ENCODE measurements at places on chromosomes 7 and 10. TPM values are rescaled to one million over a fixed set of nuclear protein-coding genes. Genes with fewer than 3 reads are reported as not detected.

DNA sequence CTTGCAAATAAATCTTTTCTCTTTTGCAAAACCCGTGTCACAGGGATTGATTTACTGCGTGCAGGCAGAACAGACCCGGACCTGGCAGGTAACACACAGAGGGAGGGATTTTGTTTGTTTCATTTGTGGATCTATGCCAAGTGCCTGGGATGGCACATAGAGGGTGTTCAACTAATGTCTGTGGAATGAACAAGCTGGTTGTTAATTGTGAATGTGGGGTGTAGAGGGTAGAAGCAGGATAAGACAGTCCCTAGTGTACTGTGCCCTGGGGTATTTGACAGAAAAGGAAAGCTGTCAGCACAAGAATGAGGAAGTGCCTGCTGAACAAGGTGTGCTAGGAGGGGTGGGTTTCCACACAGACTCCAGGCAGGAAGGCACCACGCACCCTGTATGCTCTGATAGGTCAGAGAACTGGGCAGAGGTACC lies 331.8 kb downstream of the CALN1 start:
- no peak for DNase-seq

- DNase-seq, result no peak
These were observed 2.6 kb upstream of the DNTT start for GRCh38 chr10:96301616-96302015.

DNA sequence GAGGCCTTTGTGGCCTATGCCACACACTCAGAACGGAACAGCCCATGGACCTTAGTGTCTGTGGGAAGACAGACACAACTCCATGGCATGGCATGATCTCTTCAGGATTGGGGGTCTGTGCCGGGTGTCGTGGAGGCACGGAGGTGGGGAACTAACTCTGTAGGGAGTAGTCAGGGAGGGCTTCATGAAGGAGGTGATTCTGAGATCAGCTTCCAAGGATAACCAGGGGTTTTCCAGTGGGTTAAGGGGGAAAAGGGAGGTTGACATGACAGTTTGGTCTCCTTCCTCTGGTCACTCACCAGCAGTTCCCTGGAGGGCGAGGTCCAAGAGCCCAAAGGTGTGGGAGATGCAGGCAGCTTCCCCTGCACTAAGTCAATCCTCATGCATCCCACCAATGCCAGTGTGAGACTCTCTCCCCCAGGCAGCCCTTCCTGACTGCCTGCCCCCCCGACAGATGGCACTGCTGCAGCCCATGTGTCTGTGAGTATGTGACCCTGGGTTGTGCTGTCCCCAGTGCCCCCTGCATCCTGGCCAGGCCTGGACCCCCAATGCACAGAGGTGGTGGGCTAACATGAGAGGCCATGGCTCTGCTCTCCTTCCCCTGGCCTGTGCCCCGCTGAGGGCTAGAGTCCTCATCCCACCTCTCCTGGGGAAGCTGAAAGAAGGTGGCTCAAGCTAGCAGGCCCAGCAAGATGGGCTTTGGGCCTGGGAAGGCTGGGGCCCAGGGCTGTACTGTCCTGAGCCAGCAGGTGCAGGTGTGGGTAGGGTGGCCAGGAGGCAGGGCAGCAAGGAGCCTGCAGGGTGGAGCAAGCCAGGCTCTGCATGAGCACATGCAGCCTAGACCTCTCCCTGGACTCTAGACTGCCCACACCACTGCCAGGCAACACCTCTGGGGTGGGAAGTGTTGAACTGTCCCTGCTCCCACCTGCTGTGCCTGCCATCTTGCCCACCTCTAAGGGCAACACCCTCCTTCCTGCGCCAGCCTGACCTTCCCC lies 39.7 kb downstream of the RASGEF1A start:
- no peak for DNase-seq

- no peak for DNase-seq
These were observed 288.2 kb downstream of the MAGI2 start for GRCh38 chr7:79165225-79165624.

GRCh38 chr7:92751902-92752901 lies 84.2 kb downstream of the CDK6 start:
- DNase-seq, result no peak

DNA sequence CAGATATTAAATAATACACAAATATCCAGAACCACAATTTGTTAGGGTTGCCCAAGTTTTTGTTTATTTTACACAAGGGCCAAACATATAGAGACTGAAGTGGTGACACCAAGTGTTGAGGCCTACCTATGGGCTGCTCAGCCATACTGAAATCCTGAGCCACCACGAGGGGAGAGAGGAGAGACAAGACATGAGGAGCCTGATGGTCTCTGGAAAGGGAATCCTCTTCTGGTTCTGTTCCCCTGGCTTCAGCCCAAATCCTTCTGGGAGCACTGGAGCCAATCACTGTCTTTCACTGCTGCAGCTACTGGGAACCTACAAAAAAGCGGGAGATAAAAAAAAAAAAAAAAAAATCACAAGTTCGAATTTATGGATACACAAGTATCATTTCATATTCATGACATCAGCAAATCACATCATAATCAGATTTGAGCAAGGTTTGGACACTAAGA lies 1.9 kb downstream of the SKIDA1 start:
- no peak for DNase-seq

DNA sequence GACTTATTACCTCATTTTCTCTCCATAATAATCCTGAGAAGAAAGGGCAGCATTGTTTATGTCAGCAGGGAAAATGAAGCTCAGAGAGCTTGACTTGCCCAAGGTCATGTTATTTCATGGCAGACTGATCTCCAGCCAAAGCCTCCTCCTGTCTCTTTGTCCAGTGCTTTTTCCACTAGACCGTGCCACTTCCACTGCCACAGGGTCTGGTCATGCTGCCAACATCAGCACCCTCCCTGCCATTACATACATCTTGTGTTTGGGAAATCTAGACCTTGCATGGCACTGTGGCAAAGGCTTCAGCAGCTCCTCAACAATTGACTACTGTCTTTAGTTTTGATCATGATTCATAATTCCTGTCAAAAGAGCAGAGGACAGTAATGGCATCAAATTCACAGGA lies 25.1 kb downstream of the NRCAM start:
- DNase-seq, result no peak

GRCh38 chr7:147298611-147299043 lies 1182.0 kb downstream of the CNTNAP2 start:
- DNase-seq, result no peak

DNA sequence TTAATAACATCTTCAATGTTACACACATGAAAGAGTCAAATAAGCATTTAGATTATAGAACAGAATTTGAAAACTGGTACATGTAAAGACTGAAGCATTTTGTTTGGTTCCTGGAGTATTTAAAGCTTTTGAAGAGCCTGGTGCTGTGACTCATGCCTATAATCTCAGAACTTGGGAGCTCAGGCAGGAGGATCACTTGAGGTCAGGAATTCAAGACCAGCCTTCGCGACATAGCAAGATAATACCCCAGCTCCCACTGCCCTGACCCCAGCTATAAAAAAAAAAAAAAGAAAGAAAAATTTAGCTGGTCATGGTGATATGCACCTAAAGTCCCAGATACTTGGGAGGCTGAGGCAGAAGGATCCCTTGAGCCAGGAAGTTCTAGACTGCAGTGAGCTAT lies 87.8 kb downstream of the HDAC9 start:
- DNase-seq, result no peak

Gene SLC29A3
- 3.4 TPM for total RNA-seq

Gene RNF148
- total RNA-seq, result not detected

Gene SLC26A3
- total RNA-seq, result not detected

- no peak for DNase-seq
These were observed at the start of gene SLC26A5 for GRCh38 chr7:103446049-103446520. Gene SLC26A5, minus strand, starts transcription at chr7:103446207. Its CDS starts 24,693 bp downstream, at chr7:103421514.

DNA sequence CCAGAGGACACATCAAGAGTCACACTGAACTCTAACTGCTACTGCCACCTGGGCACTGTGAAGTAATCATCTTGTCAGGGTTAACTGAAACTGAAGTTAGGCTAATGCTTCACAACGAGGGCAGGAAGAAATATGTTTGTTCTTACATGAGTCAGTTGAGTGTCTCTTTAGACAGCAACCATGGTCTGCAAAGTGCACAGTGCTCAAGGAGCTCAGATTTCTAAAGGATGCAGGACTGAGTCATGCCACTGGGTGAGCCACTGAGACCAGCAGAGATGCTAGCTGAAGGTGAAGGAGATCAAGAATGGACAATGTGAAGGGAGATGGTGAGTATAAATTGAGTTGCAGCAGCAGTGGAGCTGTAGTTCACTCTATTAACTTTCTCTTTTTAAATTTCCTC lies 76.0 kb upstream of the CTTNBP2 start:
- no peak for DNase-seq

- DNase-seq, result no peak
These were observed 680.2 kb upstream of the GHITM start for GRCh38 chr10:83459124-83459523.

GRCh38 chr7:150934045-150934766 lies 43.9 kb downstream of the KCNH2 start:
- DNase-seq, result no peak

Gene EPDR1
- total RNA-seq, result 0.52 TPM

Gene ZNF425
- 0.55 TPM for total RNA-seq

Gene ITIH5
- total RNA-seq, result not detected

- DNase-seq, result no peak
These were observed 156.2 kb downstream of the GRID1 start for GRCh38 chr10:86210416-86210815.

- DNase-seq, result no peak
These were observed 69.1 kb upstream of the FOXP2 start for GRCh38 chr7:114345494-114345893.

- DNase-seq, result no peak
These were observed 139.4 kb upstream of the AKR1E2 start for GRCh38 chr10:4686644-4686996.

GRCh38 chr10:133034092-133034491 lies 53.6 kb upstream of the ADGRA1 start:
- DNase-seq, result no peak

- no peak for DNase-seq
These were observed 63.6 kb downstream of the INSIG1 start for GRCh38 chr7:155361346-155361680.

GRCh38 chr7:130912862-130913638 lies 179.0 kb upstream of the KLF14 start:
- peak; percentile 89 for DNase-seq

Gene ZNF853
- total RNA-seq, result 1.0 TPM

Gene SDK1
- 0.05 TPM for total RNA-seq

Gene CYP3A7
- not detected for total RNA-seq

GRCh38 chr7:30988351-30989005 lies 24.7 kb downstream of the GHRHR start:
- DNase-seq, result no peak

DNA sequence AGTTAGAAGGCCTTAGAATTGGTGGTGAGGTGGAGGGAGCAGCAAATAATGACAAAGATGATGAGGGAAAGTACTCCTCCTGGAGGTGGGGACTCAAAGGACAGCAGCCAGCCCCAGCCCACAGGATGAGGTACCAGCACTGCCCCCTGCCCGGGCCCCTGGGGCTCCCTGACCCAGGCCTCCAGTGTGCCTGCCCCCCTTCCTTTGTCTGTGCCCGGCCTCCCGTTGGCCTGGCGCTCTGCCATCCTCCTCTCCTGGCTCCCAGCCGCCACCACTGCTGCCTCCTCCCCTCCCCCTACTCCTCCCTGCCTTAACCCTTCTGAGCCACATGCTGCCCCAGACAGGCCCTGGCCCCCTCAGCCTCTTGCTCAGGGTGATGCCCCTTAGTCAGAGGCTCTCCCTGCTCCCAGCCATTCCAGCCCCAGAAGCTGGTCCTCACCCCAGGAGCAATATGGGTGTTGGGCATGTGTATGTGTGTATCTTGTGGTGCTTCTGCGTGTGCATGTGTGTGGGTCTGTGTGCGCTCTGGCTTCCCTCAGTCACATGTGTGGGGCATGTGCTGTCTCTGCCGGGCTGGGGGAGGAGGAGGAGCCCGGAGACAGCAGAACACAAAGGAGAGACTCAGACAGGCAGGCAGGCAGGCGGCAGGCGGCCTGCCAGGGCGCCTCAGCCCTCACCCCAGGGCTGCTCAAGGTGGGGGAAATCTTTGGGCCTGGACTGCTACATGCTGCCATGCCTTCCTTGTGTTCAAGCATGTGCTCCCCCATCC lies 2.6 kb downstream of the LDB1 start:
- peak; percentile 73 for DNase-seq

Gene HECW1
- not detected for total RNA-seq

Gene FAS
- 62.6 TPM for total RNA-seq

DNA sequence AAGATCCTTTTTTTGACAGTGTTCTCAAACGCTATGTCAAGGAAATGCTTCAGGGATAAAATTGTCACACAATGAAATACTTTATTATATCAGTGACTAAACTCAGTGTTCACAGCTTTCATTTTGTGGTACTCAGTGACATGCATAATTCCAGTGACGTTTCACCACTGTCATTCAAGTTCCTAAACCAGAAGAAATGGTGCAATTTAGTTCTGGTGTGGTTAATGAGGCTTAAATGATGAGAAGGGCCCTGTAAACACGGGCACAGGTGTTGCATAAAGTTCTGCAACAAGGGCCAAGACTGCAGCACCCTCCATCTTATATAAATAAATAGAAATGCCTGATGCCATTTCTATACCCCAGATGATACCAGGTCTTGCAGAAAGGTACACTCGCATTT lies 1247.1 kb downstream of the GATA3 start:
- no peak for DNase-seq

Gene NODAL
- not detected for total RNA-seq

Gene RARRES2
- total RNA-seq, result not detected

DNA sequence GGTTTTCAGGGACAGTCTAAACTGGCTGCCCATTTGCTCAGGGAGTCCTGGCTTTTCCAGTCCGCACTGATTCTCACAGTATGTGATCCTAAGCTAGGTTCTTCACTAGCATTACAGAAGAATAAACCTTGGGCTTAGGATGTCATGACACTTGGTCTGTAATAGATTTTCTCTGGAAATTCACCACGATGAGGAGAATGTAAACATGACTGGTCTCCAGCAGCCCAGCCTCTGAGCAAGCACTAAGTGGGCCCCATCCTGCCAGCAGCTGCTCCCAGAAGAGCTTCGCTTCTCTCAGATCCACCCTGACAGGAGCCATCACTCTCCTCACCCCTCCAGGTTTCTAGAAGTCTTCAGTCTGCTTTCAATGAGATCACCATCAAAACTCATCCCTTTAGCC lies 103.7 kb upstream of the ZPBP start:
- no peak for DNase-seq

DNA sequence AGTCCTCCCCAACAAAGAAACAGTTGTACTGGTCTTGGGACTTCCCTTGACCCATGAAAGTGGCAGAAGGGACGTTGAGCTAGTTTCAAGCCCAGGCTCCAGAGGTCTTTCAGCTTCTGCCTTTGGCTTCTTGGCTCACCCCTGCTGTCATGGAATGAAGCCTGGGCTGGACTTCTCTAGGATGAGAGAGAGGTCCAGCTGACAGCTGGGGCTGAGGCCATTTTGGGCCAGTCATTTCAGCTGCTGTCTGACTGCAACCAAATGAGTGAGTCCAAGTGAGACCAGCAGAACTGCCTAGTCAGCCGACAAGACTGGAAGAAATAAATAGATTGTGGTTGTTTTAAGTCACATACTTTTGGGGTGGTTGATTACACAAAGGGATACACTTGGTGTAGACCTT lies 76.6 kb downstream of the TMEM178B start:
- DNase-seq, result no peak

DNA sequence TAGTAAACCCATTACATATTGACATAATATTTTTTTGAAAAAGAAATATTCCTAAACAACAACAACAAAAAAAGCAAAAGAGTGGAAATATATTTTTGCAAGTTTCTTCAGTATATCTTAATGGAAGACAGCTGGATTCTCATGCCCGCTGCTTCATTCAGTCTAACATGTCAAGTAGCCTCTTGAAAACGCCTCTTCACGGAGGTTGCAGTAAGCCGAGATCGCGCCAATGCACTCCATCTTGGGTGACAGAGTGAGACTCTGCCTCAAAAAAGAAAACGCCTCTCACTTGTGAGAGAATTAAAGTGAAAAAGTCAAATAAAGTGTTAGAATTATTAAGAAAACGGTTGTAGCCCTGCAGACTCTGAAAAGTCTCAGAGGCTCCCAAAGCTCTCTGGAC lies 1.3 kb downstream of the CUTC start:
- no peak for DNase-seq

Gene ENTPD1
- total RNA-seq, result 14.2 TPM

Gene NUP205
- total RNA-seq, result 111 TPM

Data from activated CD8-positive, alpha-beta T cell treated with anti-CD3 and anti-CD28 coated beads, Interleukin-2, amount 10 ng/mL, durations not matched to agents 7 days and 5 days (primary cell).